ENCODE measurements at places on chromosomes 11 and 22. TPM values are rescaled to one million over a fixed set of nuclear protein-coding genes. Genes with fewer than 3 reads are reported as not detected.

- no peak overlapping the region for H3K27ac ChIP-seq
- H3K27me3 ChIP-seq: no peaks in the 10 kb centered on the region
- H3K4me3 ChIP-seq: no peak overlapping the region
- no peak for DNase-seq
- H3K36me3 ChIP-seq: no peaks in the 10 kb centered on the region
These were observed 7.2 kb upstream of the CCDC83 start for GRCh38 chr11:85848006-85848405.

GRCh38 chr11:12094872-12095800 is 15.3 kb upstream of the MICAL2 start:
- no peaks in the 10 kb centered on the region for H3K27me3 ChIP-seq
- no peak overlapping the region for H3K27ac ChIP-seq
- no peaks in the 10 kb centered on the region for H3K36me3 ChIP-seq
- H3K4me1 ChIP-seq: no peaks in the 10 kb centered on the region

The C11orf91 gene
- not detected for total RNA-seq

The MYOD1 gene
- not detected for total RNA-seq

The SHANK3 gene
- total RNA-seq: 40.5 TPM
